Fibroblast of villous mesenchyme (primary cell): ENCODE measurements at places on chromosomes 13 and 19. TPM values are rescaled to one million over a fixed set of nuclear protein-coding genes. Genes with fewer than 3 reads are reported as not detected.

DNA sequence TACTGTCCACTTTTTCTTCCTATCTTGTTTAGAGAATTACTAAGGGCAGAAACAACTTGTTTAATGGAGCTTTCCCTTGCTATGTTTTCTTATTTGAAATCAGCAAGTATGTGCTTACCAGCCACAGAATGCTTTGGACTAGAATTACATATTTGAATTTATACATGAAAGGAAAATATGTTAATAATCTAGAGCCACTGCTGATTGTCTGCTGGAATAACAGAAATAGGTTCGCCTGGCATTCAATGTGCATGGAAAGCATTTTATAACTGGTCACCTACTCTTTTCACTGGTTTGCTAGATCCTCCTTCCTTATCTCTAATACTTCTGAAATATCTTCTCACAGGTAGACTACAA lies 8.0 kb downstream of the EFNB2 start:
- DNase-seq: no peak

DNA sequence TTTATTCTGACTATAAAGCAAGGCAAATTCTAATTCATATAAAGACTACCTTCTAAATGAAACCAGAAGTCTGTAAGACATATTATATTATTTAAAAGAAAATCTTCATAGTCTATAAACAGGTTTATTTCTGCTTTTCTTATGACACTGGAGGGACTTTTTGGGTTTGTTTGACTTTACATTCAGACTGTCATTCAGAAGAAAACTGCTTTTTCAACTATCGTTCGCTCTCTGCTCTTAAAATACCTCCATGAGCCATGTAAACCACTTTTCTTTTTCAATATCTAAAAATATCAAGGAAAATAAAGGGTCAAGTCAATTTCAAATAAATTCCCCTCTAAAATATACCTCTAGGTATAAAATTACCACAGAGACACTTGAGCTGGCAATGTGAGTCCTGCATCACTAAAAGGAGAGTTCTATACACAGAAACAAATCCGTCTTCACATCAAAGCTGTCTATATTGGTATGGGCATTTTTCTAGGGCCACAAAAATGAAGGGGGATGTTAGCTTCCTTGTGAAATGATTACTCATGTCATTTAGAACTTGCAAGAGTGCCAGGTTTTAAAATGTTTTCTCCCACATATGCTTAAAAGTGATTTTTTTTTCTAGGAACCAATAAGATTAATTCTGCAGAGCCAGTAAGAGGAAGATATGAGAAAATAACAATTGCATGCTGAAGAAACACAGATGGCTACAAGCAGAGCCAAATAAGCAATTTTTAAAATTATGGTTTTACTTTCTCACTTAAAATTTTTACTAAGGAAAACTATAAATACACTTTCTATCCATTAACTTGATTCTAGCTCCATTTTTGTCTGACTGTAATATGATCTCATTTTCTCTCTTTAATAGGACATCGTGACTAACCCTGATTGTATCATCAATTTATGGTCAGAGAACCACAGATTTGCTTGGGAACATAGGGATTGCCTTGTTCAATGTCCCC lies 181.8 kb downstream of the TBC1D4 start:
- peak; percentile 44 for DNase-seq

DNA sequence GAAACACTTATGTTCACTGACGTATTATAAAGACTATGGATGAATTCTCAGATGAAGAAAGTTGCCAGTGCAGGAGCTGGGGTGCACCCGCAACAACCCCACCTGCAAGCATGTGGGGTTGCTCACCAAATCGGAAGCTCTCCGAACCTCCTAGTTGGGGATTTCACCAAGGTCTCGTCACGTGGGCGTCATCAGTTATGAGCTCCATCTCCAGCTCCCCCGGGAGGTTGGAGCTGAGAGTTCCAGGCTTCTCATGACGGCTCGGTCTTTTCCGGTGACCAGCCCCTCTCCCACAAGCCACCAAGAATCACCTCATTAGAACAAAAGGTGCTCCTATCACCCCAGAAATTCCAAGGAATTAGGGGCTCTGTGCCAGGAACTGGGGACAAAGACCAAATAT lies 46.1 kb upstream of the TUBGCP3 start:
- no peak for DNase-seq

The CBLC gene
- under 0.01 TPM in 2 replicates for total RNA-seq

DNA sequence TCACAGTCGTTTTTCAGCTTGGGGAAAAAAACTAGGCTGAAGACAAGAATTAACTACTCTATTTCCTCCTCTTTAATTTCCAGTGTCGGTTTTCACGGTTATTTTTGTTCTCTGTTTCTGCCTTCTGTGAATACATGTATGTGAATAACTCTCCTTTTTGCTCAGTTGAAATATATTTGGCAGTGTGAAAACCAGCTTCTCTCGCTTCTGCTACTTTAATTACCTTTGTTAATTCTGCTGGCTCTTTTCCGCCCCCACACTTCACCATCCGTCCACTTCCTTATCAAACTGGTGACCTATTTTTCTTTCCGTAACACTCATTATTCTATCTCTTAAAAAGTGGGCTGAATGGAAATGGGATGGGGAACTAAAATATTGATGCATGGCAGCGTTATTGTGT lies 126.4 kb downstream of the POU4F1 start:
- no peak for DNase-seq
